Mesangial cell (primary cell): ENCODE measurements at places on chromosomes 3 and 15. TPM values are rescaled to one million over a fixed set of nuclear protein-coding genes. Genes with fewer than 3 reads are reported as not detected.

Gene GRK7
- not detected in 2 replicates for total RNA-seq

Gene MASP1
- total RNA-seq: not detected in 2 replicates

Gene HIGD2B
- total RNA-seq: 0.13 TPM in 1 of 2 replicates, not detected in the other

Gene ARHGAP11A
- 3.7 and 30.8 TPM in 2 replicates for total RNA-seq
